ENCODE measurements at places on chromosomes 7 and 10.

DNA sequence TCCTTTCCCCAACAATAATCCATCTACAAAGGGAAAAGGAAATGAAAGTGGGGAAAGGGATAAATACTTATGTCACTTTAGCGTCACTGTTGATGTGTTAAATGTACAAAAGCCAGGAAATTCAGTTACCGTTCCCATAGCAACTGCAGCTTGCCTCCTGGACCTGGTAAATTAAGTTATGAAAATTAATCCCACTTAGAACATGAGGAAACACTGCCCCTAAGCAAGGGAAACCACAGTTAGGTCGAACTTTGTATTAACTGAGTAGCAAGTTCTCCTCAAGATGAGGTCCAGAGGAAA lies 338.2 kb upstream of the AOAH start:
- no peak for DNase-seq

GRCh38 chr10:127402596-127403409 lies 146.3 kb upstream of the NPS start:
- no peak for DNase-seq

- no peak for DNase-seq
Measured at GRCh38 chr10:76353237-76353851, 921.9 kb downstream of the LRMDA start.

DNA sequence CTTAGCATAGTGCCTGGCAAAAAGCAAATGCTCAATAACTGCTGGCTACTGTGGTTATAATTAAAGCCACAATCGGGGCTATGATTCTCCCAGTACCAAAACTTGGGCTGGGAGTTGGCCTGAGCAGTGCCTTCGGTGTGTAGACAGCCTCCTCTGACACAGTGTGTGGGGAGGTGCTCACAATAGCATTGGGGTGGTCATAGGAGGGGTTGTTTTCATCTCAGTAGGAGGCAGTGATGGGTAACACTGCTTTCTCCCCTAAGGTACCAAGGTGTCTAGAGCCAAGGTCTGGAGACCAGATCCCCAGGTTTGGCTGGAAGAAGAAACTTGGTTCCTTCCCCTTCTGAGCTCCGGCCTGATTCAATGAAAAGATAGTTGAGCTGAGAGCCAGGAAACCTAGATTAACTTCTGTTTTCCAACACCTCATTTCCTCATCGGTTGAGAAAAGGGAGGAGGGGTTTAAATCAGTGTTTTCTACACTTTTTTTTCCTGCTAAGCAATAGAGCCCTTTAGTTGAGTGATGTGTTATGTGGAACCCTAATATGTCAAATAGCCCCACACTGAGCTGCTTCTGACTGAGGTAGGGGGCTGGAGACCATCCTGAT lies 68.2 kb downstream of the LRMDA start:
- DNase-seq, result no peak

- DNase-seq, result no peak
Measured at GRCh38 chr7:12256090-12256489, 45.0 kb downstream of the TMEM106B start.

DNA sequence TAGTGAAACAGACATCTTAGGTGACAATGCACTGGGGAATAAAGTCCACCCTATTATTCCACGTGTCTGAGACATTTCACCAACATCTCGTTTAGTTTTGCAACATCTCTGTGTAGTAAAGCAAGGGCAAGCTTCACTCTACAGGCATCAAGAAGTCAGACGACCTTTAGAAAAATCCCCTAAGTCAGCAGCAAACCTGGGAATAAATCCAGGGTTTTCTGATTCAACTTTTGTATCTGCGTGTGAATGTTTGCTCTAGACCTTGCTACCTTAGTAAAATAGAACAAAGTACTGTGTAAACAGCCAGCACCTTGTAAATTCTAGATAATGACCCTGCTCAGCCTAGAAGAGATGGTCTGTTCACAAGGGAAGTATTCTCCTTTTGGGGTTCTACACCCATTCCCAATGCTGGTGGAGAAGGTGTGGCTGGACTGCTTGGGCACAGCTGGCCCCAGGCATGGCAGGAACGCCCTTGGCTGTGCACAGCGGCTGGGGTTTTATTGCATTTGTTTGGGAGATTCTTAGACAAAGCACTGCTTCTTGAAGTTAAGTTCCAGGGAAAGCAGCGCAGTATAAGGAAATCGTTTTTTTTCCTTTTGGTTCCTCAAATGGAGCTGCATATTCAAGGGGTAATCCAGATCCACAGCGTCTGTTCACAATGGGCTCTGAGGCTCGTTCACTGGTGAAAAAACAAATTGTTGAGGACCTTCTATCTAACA lies 38.3 kb upstream of the GALNTL5 start:
- DNase-seq, result no peak

- DNase-seq, result no peak
Measured at GRCh38 chr7:94476251-94476840, 33.3 kb upstream of the CASD1 start.

GRCh38 chr10:49830016-49830415 lies 67.9 kb upstream of the OGDHL start:
- no peak for DNase-seq

DNA sequence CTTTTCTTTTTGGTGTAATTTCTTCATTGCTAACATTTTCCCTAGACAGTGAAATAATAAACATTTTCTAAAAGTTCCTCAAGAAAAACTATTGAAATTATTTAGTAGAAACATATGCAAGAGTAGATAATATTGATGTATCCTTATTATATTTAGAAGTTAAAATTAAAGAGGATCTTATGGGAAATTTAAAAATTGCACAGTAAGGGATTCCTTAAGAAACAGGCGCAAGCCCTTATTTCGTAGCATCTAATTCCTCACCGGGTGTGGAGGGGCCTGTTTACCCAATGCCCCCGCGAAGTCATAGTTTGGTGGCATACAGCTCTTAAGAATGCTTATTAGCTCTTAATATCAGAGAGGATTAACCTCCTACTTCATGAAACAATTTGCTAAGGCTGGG lies 467.1 kb downstream of the DNAJB6 start:
- DNase-seq, result no peak

- DNase-seq, result no peak
Measured at GRCh38 chr7:12747687-12748306, 60.4 kb downstream of the ARL4A start.

DNA sequence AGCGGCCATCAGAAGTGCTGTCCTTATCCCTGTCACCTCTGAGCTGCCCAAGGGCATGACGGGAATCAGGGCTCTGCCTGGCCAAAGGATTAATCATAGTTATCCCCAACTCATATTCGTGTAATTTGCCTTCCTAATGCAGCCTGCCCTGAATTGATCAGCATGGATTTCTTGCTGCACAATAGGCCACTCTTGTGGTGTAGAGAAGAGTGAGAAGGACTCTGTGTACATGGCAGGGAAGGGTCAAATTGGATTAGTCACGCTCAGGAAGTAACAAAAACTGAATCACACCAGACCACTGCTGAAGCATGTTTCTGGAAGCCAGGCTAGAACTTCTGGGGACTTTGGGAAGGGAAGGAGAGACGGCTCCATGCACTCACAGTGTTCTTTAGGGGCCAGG lies 227.0 kb downstream of the BUB3 start:
- DNase-seq, result no peak

DNA sequence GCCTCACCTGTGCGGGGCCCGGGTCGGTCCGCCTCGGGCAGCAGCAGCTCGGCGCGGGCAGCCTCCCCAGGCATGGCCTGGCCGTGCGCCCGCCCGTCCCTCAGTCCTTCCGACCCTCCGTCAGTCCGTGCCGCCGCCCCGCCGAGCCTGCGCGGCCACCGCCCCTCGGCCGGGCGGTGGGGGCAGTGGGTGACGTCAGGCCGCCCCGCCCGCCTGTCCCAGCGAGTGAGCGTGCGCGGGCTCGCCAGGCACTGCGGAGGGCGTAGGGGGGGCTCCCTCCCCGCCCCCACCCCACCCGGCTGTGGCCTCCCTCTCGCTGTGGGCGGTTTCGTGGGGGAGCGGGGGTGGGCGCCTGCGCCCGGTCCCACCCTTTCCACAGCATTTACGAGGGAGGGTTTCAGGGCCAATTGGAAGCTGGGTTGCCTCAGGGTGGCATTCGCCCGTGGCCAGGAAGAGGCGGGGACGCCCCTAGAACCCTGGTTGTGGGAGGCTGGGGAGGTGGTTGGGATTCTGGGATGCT lies at the start of gene NACAD:
TSS of gene NACAD (minus strand) at position 149 of the 520 bp plus-strand sequence. CDS start at position 74, 75 bp downstream.
- DNase-seq, result no peak

- no peak for DNase-seq
Measured at GRCh38 chr7:155333346-155334234, 35.9 kb downstream of the INSIG1 start.

- DNase-seq, result no peak
Measured at GRCh38 chr10:89025453-89025852, 34.9 kb downstream of the FAS start.

DNA sequence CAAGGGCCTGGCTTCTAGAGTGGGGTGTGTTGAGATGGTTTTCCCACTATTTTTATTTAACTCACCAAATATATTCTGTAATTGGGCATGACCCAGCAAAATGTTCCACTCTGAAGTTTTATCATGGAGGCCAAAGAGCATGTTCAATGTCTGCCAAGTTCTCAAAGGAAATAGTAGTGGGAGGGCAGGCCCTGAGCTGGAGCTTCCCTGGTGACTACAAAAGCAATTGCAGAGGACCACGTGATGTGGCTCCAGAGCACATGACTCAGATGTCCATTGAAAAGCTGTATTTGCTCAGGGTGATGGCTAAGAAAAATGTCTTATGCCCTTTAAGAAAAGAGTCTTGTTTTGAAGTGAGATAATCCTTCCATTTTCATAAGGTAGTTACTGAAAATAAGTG lies 1024.8 kb downstream of the LRMDA start:
- no peak for DNase-seq

GRCh38 chr10:3476186-3476585 lies 303.6 kb upstream of the PITRM1 start:
- no peak for DNase-seq

DNA sequence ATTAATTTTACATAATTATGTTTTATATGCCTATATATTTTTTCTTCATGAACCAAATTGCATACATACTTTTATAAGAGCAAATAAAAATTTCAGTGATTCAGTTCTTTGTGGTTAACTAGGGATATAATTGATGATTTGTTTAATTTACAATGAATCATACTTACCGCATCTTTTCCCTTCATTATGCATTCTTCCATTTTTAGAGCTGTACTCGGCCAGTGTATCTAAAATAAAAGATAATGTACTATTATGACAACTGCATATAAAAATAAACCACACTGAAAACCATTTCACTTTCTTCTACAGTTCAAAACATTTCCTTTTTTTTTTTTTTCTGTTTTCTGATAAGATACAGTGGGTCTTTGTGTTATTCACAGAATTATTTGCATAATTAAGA lies 179.9 kb downstream of the SEMA3E start:
- DNase-seq, result no peak

GRCh38 chr7:8390262-8390626 lies 43.2 kb upstream of the NXPH1 start:
- no peak for DNase-seq

DNA sequence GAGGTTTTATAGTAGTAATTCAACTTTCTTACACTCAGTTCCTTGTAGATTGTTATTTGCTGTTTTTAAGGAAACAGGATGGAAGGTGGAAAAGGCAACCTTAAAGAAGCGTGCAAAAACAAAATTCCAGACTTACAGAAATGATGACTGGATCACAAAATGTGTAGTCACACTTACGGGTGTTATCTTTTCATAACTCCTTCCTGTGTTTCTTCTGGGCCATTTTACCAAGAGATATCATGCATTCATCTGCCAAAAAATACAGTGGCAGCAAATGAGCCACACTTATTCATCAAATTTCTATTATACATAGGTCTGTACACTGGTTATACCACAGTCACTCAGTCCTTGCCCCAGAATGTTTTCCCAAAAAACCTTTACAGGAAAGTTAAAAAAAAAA lies 94.3 kb upstream of the IL6 start:
- DNase-seq, result no peak

DNA sequence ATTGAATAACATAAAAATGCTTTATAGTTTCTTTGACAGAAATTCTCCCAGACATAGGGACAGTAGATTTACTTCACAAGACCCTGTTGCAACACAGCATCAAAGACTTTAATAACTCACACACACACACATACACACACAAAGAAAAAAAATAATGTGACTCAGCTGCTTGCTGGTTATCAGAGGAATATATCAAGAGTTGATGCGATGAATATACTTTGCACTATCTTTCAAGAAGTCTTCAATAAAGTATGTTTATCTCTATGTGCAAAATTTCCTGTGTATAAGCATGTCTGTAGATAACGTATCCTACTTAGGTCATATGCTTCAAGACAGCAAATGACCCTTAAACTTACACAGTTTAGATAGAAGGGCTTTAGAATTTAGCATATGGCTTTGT lies 243.1 kb downstream of the ARL4A start:
- DNase-seq, result no peak

GRCh38 chr7:30347226-30348082 lies 63.1 kb downstream of the ZNRF2 start:
- no peak for DNase-seq

DNA sequence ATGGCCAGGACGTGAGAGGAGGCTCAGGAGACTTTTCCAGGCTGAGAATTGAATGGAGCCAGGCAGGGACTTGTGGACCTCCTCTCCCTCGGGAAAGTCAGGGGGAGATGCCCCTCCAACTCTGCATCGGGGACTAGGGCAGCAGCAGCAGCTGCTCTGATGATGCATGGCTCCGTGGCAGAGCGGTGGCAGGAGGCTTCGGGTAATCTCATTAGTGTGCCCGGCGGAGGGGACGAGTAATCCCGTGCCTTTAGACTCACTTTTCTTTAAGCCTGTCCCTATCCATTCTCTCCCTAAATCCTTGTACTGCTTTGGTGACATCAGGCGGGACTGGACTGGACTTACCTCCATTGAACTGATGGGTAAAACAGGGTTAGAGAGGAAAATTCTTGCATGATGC lies 75.1 kb downstream of the ZMIZ1 start:
- DNase-seq, result no peak

DNA sequence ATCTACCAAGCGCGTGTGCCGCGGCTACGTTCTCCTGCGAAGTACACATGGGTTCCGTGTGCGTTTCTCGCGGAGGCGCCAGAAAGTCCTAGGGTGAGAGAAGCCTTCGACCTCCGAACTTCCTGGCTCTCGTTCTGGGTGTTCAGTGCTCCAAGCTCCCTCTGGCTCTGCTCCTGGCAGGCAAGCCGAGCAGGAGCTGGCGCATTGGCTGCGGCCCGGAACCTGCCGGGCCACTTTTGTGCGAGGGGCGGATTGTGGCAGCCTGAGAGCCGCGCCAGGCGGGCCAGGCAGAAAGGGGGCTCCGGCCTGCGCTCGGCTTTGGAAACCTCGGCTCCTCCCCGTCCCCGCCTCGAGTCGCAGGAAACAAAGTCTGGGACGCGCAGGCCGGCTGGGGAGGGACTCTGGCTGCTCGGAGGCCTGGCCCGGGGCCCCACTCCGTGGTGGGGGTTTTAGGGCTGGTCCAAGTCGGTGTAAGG lies 9.6 kb downstream of the EMX2 start:
- DNase-seq, result no peak
